A673 (cell line): ENCODE measurements at places on chromosomes 7 and 10. TPM values are rescaled to one million over a fixed set of nuclear protein-coding genes. Genes with fewer than 3 reads are reported as not detected.

DNA sequence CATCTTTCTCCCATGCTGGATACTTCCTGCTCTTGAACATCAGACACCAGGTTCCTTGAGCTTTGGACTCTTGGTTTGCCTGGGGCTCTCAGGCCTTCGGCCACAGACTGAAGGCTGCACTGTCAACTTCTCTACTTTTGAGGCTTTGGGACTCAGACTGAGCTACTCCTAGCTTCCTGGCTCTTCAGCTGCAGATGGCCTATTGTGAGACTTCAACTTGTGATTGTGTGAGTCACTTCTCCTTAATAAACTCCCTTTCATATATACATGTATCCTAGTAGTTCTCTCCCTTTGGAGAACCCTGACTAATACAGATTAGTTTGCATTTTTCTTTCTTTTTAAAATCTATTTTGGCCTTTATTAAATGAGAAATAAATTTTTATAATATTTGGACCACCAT, 276.2 kb upstream of the SEMA3C start:
- no peak for DNase-seq

DNA sequence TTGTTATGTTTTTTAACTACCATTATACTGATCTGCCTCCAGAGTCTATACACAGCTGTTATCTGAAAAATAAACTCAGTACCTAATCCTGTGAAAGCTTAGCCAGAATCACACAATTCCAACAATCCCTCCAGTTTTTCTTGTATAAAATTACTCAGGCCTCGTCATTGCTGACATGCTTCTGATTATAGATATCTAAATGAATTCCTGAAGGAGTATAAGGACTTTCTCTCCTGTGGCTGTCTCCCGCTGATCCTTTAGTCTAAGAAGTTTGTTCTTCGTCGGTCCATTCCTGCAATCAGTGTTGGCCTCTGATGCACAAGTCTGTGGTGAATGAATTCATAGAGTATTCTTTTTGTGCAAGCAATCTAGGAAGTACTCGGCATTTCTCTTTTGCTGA, 288.9 kb upstream of the SEMA3C start:
- DNase-seq = no peak

DNA sequence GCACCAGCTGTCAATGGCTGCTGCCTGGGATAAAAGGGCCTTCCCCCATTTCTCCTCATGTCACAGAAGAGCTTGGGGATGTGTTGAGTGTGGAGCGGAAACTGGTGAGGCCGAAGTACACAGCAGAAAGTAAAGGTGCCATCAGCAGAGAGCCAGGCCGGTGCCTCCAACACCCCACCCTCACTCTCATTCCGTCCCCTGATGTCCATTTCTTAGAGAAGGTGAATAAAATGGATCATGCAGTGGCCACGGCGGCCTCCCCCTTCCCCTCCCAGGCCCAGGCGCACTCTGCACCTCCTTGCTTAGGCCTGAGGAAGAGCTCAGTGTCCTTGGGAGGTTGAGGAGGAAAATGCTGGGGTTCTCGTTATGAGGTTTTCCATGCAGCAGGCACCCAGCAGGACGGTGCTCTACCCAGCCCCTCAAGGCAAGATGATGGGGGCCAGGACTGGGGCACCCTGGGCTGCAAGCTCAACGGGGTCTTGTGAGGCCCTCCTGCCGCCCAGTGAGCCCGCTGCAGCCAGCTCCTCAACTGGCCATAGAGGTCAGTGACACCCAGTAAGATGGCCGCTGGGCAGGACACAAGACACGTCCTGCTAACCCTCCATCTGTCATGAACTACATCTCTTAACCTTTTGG, 163.9 kb downstream of the ADARB2 start:
- no peak for DNase-seq

- DNase-seq = no peak
These were observed 36.1 kb upstream of the SMNDC1 start for GRCh38 chr10:110340816-110341215.

GRCh38 chr7:90869335-90869734, 273.2 kb downstream of the CDK14 start:
- DNase-seq = no peak

VWDE gene
- total RNA-seq = 0.11 and 0.32 TPM in 2 replicates

ZP3 gene
- total RNA-seq = 9.4 and 9.8 TPM in 2 replicates

NRCAM gene
- total RNA-seq = 43.4 and 45.7 TPM in 2 replicates

RET gene
- total RNA-seq = 68.0 and 70.1 TPM in 2 replicates

CDC123 gene
- 189 and 207 TPM in 2 replicates for total RNA-seq
